RPMI7951 (cell line): ENCODE measurements at places on chromosomes 1 and 21. TPM values are rescaled to one million over a fixed set of nuclear protein-coding genes. Genes with fewer than 3 reads are reported as not detected.

The KLHDC9 gene
- not detected in 2 replicates for total RNA-seq

The ERMAP gene
- total RNA-seq, result 7.6 and 11.1 TPM in 2 replicates

The SLC1A7 gene
- not detected in 2 replicates for total RNA-seq

DNA sequence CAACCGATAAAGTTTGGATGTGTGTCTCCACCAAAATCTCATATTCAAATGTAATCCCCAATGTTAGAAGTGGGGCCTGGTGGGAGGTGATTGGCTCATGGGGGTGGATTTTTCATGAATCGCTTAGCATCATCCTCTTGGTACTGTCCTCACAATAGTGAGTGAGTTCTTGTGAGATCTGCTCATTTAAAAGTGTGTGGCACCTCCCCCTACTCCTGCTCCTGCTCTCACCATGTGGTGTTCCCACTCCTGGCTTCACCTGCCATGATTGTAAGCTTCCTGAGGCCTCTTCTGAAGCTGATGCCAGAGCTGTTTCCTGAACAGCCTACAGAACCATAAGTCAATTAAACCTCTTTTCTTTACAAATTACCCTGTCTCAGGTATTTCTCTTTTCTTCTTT, 28.2 kb upstream of the PRDX6 start:
- DNase-seq, result no peak

The OR2T35 gene
- total RNA-seq, result not detected in 2 replicates

- no peak for DNase-seq
These were observed 217.5 kb upstream of the PLXNA2 start for GRCh38 chr1:208461680-208462079.

GRCh38 chr1:100019220-100019619, 49.4 kb downstream of the SLC35A3 start:
- DNase-seq, result no peak

DNA sequence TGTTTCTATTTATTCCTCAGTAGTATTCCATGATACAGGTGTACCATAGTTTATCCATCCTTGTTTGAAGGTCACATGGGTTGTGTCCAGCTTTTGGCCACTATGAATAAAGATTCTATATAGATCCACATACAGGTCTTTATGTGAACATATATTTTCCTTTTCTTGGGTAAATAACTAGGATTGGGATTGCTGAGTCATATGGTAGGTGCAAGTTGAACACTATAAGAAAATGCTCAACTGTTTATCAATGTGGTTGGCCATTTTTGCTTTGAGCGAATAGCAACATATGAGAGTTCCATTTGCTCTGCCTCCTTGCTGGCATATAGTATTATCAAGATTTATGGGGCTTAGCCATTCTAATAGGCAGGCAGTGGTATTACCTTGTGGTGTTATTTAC, 170.2 kb upstream of the KCNJ15 start:
- DNase-seq, result no peak

GRCh38 chr1:61904354-61904753, 162.1 kb downstream of the PATJ start:
- DNase-seq, result no peak

DNA sequence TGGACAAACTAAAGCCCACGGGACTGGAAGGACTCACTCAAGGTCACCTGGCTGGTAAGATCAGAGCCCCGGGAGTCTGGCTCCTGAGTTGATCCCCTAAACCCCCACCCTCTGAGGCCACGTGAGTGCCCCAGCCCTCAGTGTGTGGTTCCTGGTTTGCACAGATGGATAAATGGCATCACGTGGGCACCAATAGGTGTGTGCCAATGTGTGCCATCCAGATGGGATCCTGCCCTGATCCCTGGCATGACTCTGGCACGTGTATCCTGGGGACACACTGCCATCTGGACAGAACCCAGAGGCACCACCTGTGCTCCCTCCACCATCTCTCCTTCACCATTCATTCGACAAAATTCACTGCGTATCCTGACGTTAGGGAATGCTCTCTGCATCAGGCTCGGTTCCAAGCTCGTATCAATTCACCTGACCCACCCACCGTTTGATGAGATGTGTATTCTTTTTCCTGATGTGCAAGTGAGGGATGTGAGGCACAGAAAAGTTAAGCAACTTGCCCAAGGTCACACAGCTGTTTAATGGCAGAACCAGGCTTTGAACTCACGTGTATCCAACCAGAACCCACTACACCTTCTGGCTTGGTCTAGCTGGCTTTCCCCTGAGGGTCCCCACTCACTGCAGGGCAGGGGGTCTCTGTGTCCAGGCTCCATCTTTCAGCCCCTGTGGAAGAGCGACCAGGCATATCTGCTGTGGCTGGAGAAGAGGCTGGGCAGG, 49.8 kb upstream of the PAX7 start:
- DNase-seq, result no peak
